ENCODE measurements at places on chromosomes 13 and 19.

DNA sequence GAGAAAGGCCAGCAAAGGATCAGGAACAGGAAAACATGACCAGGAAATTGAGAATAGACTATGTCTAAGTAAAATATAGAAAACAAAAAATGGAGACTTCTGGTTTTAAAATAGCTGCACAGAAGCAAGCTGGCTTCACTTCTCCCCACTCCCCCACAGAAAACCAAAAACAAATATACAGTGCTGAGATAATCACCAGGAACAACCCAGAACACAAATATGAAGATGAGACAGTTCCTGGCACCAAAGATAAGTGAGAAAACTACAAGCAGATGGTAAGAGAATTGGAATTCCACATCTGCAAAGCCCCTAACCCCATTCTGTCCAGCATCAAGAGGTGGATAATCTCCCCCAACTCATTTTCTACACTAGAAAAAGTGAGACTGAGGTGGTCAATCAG lies 397.7 kb downstream of the SUCLA2 start:
- DNase-seq: no peak

DNA sequence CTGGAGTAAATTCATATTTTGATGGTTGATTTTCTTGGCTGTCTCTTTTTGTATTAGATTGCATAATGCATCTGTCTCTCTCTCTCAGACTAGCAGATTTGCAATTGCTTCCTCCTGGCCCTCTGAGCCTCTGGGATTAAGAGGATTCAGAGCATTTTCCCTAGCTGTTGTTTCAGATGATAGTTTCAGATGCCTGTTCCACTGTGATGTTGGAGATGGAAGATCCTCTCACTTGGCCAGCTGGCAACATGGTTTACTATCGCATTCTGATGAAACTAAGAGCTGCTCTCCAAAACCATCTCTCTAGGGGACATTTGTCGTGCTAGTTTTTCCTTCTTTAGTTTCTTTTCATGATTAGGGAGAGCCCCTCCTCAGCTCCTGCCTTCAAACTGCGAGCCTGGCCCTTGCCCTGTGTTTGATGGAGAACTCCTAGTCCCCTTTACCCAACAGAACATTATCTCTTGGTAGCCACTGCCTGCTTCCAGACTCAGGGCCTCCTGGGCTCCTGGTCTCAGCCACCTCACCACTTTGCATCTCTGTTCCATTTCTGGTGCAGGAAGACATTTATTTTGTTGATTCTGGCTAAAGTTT lies 244.6 kb downstream of the B3GLCT start:
- no peak for DNase-seq

DNA sequence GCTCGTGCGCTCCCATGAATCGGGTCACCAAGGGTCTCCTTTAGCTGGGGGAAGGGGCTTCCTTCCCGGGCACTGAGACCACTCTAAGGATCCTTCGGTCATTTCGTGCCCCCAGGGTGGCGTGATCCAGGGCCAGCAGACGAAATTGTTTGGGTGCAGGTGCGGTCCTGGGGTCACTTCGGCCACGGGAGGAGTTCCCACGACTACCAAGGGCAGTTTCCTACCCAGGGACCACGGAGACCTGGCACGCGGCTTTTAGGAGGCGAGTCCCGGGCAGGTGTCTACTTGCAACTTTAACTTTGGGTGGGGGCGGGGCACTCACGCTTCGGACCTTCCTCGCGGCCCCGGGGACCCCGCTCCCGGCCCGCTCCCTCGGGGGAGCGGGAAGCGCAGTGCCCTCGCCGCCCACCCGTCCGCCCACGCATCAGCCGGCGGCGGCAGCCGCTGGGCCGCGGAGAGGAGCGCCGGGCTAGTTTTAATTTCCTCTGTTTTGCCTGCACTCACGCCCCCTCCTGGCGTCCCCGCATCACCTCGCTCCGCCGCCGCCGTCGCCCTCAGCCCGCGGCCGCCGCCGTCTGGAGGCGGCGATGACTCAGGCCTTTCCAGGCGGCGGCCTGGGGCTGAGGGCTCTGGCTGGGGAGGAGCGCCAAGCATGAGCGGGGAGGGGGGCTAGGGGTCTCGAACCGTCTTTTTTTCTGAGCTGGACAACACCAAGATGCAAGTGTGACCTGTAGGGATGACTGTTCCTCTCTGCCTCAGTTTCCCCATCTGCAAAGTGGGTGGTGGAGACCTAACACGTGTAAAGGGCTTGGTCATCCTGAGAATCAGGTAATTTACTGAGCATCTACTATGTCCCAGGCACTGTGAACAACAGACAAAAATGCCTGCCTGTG lies 21.8 kb downstream of the OLFM2 start:
- peak; percentile 64 for DNase-seq

- DNase-seq: no peak
These were observed 172.5 kb downstream of the ITGBL1 start for GRCh38 chr13:101624981-101625380.

DNA sequence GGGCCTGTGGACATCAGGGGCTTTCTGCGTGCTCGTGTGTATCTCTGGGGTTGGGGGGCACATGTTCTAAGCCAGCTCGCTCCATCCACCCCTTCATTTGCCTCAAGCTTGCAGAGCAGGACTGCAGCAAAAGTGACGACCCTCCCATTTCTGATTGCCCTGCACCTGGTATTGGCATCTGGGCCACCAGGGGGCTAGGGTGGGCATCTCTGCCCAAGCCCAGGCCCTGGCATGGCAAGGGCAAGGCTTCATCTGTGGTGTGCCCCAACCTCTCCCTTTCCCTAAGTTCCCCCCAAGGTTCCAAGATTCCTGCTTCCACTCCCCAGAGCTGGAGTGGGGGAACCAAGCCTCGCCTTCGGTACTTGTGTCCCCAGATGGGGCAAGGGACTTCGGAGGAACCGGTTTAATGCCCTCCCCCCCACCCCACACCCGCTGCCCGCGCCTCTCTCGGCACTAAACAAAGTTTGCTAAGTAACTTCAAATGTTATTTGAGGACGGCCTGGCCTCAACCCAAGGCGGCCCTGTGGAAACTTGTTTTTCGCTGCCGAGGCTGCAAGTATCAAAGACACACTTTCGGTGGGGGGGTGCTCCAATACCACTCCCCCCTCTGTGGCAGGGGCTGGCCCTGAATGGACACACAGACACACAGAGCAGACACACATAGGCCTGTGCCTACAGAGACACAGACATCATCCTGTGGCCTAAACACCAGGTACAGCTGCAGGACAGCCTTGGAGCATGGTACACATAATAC lies 12.2 kb downstream of the NFIX start:
- DNase-seq: no peak

- no peak for DNase-seq
These were observed 4.6 kb downstream of the PCDH9 start for GRCh38 chr13:67225252-67226159.

- DNase-seq: no peak
These were observed 487.8 kb downstream of the KCTD12 start for GRCh38 chr13:76398425-76398824.

- DNase-seq: no peak
These were observed 37.3 kb downstream of the CAPN12 start for GRCh38 chr19:38706792-38707511.

- no peak for DNase-seq
These were observed 4.6 kb upstream of the PEAK3 start for GRCh38 chr19:2286402-2287140.

DNA sequence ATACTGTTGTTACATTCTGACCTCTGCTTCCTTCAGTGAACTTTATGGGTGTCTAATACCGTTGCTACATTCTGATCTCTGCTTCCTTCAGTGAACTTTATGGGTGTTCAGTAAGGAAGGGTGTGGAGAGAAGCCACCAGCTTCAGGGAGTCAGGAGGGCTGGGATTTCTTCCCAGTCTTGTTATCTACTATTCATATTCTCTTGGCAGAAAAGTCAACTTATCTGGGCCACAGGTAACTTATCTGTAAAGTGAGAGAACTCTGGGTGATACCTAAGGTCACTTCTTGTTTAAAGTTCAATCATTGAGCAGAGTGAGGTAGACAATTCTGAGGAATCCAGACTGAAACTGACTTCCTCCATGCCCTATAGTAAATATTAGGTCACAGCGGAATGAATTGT lies 71.2 kb upstream of the STK24 start:
- DNase-seq: no peak

- no peak for DNase-seq
These were observed 176.7 kb upstream of the RNF113B start for GRCh38 chr13:98353750-98354149.

- no peak for DNase-seq
These were observed 572.7 kb downstream of the IRS2 start for GRCh38 chr13:109213714-109214113.

Data from stimulated activated CD8-positive, alpha-beta memory T cell treated with anti-CD3 and anti-CD28 coated beads, Interleukin-4, amount 100 ng/mL, for 1 hour (primary cell).